ENCODE measurements at places on chromosomes 2 and 18.

- DNase-seq = no peak
Measured at GRCh38 chr18:10919851-10920250, 229.5 kb downstream of the PIEZO2 start.

DNA sequence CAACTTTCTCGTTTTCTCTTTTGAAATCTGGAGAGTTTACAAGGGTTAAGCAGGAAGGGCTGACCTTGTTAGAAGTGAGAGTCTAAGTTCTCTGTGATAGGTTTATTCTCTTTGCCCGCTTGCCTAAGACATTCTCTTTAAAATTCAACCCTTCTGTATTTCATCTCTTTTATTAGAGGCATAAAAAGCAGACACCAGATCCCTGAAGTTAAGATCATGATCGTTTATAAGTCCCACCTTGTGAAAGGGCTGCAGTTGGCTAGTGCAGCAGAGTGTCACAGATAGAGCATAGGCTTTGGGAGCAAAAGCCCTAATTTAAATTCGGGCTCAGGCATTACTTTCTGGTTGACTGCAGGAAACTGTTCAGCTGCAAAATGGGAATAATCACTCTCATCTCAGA, 181.2 kb downstream of the EPHA4 start:
- no peak for DNase-seq

DNA sequence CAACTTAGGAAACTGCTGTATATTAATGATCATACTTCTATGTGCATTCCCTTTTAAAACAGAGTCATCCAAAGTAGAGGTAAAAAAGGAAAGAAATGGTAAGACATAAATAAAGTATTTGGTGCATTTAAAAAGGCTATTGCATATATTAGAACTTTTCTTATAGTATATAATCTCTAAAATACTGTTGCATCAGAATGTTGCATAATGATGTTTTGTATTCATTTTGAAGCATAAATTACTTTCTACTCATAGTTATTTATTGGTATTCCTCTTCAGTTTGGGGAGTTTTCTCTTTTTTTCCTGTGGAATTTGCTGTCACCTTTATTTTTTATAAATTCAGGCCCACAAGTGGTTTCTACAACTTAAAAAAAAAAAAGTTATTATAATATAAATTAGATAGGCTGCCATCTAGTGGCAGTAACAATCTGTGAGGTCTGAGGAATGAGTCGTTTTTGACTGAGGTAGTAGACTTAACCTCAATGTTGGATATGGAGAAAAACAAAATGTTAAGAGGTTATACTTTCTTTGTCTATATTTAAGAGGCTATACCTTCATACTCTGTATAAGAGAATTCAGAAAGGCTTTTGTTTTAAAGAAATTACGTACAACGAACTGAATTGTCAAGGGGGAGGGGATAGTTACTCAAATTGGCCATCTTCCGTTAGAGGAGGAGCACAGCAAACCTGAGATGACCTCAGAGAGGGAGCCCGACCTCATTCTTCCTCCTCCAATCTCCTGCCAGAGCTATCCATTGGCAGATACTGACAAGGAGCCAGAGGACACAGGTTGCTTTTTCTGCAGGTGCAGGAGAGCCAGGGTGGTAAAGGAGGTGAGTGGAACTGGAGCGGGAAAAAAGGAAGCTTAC, 23.8 kb downstream of the ANKAR start:
- DNase-seq = peak; percentile 86

DNA sequence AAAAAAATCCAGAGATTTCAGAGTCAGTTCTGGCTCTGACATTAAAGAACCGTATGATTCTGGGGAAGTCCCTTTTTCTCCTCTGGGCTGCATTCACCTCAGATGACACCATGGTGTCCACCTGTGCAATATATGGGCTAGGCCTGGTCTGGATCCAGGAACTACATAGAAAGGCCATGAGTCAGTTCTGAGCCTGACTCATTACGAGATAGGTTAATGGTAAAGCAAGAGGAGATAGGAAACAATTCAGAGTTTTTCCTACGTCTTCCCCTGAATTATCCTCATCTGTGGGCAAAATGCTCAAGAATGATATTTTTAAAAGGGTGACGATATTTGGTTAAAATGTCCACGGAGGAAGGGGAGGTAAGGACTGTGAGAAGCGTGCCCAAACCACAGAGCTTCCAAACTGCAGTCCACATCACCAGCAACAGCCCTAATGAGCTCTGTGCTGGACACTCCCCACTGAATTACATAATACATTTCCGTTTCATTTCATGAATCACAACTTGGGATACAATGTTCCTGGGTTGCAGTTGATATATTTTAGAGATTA, 180.1 kb upstream of the OSR1 start:
- no peak for DNase-seq

DNA sequence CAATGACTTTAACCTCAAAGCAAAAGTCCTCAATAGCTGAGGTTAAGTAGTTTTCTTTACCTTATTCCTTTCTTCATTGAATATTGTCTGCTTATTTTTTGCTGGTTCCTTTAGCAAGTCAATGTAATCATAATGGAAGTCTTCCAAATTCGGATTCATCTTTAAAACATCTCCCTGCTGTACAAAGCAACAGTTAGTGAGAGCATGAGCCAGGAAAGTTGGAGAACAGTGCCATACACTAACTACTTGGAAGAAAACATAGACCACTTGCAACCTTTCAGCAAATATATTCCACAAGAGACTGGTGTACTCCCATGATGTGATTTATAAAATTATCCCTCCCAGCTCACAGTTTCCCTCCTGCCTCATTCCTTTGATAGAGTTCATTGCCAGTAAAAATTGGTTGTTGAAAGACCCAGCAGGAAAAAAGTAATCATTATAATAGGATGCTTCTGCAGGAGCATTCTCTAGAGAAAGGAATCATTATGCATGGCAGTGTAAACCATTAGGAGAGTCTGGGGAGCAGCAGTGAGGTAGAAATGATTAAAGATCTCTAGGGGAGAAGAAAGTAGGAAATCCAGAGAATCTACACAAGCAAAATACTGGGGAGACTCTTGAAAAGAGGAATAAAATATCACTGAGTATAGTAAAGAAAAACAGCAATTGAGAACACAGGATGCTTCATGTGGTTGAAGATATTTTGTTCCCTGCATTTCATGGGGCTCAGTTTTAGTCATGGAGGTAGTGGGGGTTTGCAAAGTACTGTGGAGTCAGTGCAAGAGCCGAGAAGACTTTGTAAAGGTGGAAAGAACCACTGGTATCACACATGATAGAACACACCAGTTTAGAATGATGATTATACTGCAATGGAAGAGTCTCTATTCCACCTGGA, 38.6 kb upstream of the TTN start:
- no peak for DNase-seq

- DNase-seq = no peak
Measured at GRCh38 chr2:165055082-165055851, 99.9 kb upstream of the SLC38A11 start.

DNA sequence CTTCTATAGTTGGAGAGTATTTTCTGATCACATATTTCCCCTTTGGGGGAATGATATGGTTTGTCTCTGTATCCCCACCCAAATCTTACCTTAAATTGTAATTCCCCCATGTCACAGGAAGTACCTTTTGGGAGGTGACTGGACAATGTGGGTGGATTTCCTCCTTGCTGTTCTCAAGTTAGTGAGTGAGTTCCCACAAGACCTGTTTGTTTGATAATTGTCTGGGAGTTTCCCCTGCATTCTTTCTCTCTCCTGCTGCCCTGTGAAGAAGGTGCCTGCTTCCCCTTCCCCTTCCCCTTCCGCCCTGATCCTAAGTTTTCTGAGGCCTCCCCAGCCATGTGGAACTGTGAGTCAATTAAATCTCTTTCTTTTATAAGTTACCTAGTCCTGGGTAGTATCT, 222.7 kb upstream of the SLC39A10 start:
- DNase-seq = no peak

DNA sequence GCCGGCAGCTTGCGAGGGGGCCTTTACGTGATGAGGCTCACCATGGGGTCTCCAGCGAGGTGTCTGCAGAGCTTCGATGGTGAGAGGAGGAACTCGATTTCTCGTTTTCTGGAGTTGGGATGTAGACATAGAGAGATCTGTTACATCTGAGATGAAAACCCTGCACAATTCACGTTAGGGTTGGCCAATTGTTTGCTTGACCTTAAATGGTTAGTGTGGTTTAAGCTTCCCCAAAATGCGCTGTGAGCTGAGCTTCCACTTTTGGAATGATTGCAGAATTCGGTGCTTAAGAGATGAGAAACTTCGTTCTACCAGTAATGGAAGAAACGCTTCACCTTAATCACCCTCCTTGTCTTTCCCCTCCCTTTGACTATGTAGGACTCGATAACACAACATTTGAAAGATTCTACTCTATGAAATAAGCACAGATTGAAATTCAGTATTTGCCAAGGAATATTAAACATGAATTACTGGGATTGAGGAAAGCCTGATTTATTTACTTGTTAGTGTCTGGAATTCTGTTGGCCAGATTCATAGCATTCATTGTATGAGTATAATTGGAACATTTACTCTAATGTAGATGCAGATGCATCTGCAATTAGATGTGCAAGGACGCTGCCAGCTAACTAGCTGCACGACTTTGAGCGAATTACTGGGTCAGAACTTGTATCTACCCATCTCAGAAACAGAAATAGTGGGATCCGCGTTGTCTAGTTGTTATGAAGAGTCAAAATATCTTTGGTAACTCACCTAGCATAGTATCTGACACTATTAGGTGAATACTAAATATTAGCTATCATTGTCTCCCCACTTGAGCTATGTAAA, 1.6 kb upstream of the KLF7 start:
- no peak for DNase-seq

- no peak for DNase-seq
Measured at GRCh38 chr2:23530909-23531276, 145.9 kb downstream of the KLHL29 start.

- no peak for DNase-seq
Measured at GRCh38 chr2:125259451-125259850, 1234.4 kb downstream of the CNTNAP5 start.

DNA sequence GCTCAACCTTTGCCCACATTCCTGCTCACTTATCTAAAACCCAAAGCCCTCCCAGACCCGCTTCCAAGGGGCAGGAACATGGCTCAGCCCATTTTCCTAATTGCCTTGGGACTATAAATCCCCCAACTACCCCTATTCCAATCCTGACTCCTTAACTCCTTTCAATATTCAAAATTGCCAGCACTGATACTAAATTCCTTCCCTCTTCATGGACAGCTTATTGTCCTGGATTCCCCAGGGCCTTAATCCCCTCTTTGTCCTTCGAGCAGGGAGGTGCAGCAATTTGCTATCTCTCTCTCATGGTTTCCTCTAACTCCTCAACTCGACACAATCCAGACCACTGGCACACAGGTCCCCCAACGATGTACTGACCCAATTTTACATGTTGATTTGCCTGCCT, 99.1 kb downstream of the SLC25A12 start:
- no peak for DNase-seq

DNA sequence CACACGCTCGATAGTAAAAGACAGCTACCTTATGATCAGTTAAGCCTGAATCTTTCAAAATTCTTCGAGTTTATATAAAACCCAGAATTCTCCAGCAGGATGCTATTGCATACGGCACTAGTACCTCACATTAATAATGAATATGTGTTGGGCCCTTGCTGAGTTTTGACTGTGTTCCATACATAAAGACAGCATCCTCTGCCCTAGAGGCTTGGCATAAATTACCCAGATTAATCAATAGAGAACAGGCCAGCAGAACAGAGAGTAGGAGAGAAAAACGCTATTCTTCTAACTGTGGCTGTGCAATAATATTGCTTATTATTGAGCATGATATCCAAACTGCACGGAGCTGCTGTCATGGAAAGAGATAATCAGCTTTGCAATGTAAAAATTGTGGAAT, 194.3 kb downstream of the SOX11 start:
- no peak for DNase-seq

GRCh38 chr2:236592821-236593220, 23.2 kb downstream of the ACKR3 start:
- no peak for DNase-seq

- DNase-seq = peak; percentile 91
Measured at GRCh38 chr2:64404002-64404731, 49.8 kb upstream of the LGALSL start.

GRCh38 chr2:109020217-109020637, 31.2 kb upstream of the EDAR start:
- no peak for DNase-seq

GRCh38 chr18:12883372-12883683, 709 bp downstream of the PTPN2 start:
- DNase-seq = no peak

GRCh38 chr18:62655520-62656219, 59.7 kb upstream of the PHLPP1 start:
- DNase-seq = no peak

GRCh38 chr2:231648579-231649174, 56.0 kb downstream of the TEX44 start:
- DNase-seq = peak; percentile 86

DNA sequence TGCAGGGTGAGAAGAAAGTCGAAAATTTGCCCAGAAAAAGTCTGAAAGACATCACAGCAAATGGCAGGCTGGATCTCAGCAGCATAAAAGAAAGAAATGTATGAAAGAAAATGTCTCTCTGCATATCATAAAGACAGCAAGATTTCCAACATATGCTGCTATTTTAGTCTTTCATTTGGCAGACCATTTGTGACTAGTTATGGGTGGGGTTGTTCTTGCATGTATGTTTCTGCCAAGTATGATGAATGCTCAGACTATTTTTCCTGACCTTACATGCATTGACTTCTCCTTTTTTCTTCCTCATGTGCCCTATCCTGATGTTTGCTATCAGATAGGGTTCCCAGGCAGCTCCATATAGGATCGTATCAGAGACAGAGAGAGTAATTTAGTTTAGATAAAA, 58.5 kb upstream of the PARD3B start:
- DNase-seq = no peak

DNA sequence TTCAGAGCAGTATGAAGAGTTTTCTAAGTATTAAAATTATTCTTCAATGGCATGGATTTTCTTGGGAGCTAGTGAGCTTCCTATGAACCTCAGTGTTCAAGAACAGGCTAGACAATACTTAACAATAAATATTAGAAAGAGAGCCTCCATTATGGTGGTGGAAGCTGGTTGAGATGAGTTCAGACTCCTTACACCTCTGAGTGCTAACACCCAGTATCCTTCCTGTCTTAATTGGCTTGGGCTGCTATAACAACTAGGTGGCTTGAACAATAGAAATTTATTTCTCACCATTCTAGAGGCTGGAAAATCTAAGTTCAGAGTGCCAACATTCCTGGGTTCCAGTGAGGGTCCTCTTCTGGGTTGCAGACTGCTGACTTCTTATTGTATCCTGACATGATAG, 369.4 kb upstream of the HNRNPA3 start:
- DNase-seq = no peak

DNA sequence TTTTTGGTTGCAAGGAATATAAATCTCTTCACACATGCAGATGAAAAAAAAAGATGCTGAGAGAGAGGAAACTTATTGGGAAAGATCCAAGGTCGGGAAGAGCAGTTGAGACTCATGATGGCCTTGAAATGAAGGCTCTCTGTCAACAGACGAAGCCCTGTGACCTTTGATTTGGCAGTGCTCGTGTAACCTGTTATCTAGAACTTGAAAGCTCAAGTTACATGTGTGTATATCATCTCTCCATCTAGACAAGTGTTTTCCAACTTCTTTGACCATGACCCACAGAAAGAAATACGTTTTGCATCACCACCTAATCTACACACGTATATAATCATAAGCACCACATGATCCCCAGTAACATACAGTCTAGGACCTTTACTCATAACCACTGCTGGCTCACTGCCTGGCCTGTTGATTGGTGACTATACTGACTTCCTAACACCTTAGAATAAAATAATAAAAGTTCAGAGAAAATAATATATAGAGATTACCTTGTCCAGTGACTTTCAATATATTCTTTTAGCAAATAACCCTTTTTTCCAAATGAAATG, 319.0 kb upstream of the PKDCC start:
- DNase-seq = no peak

GRCh38 chr2:138180692-138181386, 216.6 kb downstream of the HNMT start:
- no peak for DNase-seq

- DNase-seq = no peak
Measured at GRCh38 chr2:101011152-101011551, 9.1 kb downstream of the RPL31 start.
